ENCODE measurements at places on chromosomes 7 and 10. TPM values are rescaled to one million over a fixed set of nuclear protein-coding genes. Genes with fewer than 3 reads are reported as not detected.

The AKR1C8 gene
- not detected for total RNA-seq

The MRLN gene
- not detected for total RNA-seq

The ACSM6 gene
- total RNA-seq, result not detected

The TWIST1 gene
- total RNA-seq, result 24.9 TPM

The HTR7 gene
- total RNA-seq, result 22.9 TPM

The C10orf105 gene
- not detected for total RNA-seq

The SCART1 gene
- total RNA-seq, result 2.7 TPM

The KCNH2 gene
- 2.7 TPM for total RNA-seq

The ABCB8 gene
- total RNA-seq, result 38.6 TPM

The SLC16A12 gene
- total RNA-seq, result not detected

The HOXA1 gene
- total RNA-seq, result 1.2 TPM

The GNGT1 gene
- not detected for total RNA-seq

The CHN2 gene
- 1.5 TPM for total RNA-seq

The SPDYE5 gene
- not detected for total RNA-seq

The BRI3 gene
- 30.3 TPM for total RNA-seq

The INA gene
- total RNA-seq, result 0.30 TPM

The AQP1 gene
- 19.5 TPM for total RNA-seq

The FFAR4 gene
- not detected for total RNA-seq

The ATOH7 gene
- total RNA-seq, result not detected

The HOXA6 gene
- total RNA-seq, result 5.8 TPM

The GIMAP6 gene
- total RNA-seq, result 0.30 TPM

The TFEC gene
- 0.46 TPM for total RNA-seq

The HOXA9 gene
- 8.6 TPM for total RNA-seq

The ITIH5 gene
- 0.30 TPM for total RNA-seq

The CPN1 gene
- total RNA-seq, result not detected

The SLC39A12 gene
- total RNA-seq, result not detected

The RHOBTB1 gene
- 17.7 TPM for total RNA-seq

The MYPN gene
- under 0.01 TPM for total RNA-seq

The CPA2 gene
- not detected for total RNA-seq

The PCDH15 gene
- total RNA-seq, result under 0.01 TPM

The RTKN2 gene
- total RNA-seq, result 0.89 TPM

The FAM25A gene
- total RNA-seq, result not detected

The PIP gene
- total RNA-seq, result not detected

The KCNMA1 gene
- total RNA-seq, result 107 TPM

The C7orf33 gene
- total RNA-seq, result not detected

The SORBS1 gene
- total RNA-seq, result 20.9 TPM

The SFRP5 gene
- not detected for total RNA-seq

The TMEM168 gene
- 30.9 TPM for total RNA-seq

The PSPH gene
- 66.0 TPM for total RNA-seq

The NPTX2 gene
- total RNA-seq, result 1.5 TPM

The OR13A1 gene
- total RNA-seq, result not detected

The NPSR1 gene
- total RNA-seq, result not detected

The LRRC18 gene
- total RNA-seq, result not detected

The COPS6 gene
- total RNA-seq, result 70.4 TPM

The C10orf53 gene
- total RNA-seq, result not detected

The POLR3A gene
- total RNA-seq, result 16.9 TPM

The RSBN1L gene
- total RNA-seq, result 17.2 TPM

The ADRB1 gene
- total RNA-seq, result not detected

The MEOX2 gene
- not detected for total RNA-seq

The PRSS2 gene
- total RNA-seq, result not detected

The PODXL gene
- 3.5 TPM for total RNA-seq

The C10orf71 gene
- total RNA-seq, result not detected

The RELN gene
- under 0.01 TPM for total RNA-seq

The NSUN5 gene
- 14.8 TPM for total RNA-seq

The SPDYE2 gene
- not detected for total RNA-seq

The BRAT1 gene
- 24.1 TPM for total RNA-seq

The SYNPO2L gene
- 0.42 TPM for total RNA-seq

All from smooth muscle cell of the umbilical artery (primary cell).